Stimulated activated CD4-positive, alpha-beta T cell treated with anti-CD3 and anti-CD28 coated beads, Interleukin-4, amount 100 ng/mL, for 24 hours (primary cell): ENCODE measurements at places on chromosomes 5 and 9.

GRCh38 chr5:125612181-125612721, 811.0 kb upstream of the GRAMD2B start:
- DNase-seq = no peak

DNA sequence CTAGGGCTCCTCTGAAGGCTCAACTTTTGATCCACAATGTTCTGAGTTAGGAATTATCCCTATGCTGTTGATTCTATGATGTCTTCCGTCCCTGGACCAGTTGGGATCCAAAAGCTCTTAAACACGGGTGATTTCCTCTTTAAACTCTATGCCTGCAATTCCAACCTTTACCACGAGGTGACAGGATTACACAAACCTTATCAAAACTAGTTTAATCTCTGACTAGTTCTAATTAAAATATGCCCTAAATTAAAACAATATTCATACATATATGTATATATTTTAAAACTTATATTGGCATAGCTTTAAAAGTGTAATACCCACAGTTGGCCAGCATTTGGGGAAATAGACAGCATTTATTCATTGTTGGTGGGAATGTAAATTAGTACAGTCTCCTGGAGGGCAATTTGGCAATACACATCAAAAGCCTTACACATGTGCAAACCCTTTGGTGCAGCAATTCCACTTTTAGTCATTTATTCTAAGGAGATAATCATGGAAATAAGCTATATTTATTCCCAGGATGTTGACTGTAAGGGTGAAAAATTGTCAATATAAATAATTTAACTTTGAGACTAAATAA, 51.6 kb upstream of the PHYKPL start:
- no peak for DNase-seq

DNA sequence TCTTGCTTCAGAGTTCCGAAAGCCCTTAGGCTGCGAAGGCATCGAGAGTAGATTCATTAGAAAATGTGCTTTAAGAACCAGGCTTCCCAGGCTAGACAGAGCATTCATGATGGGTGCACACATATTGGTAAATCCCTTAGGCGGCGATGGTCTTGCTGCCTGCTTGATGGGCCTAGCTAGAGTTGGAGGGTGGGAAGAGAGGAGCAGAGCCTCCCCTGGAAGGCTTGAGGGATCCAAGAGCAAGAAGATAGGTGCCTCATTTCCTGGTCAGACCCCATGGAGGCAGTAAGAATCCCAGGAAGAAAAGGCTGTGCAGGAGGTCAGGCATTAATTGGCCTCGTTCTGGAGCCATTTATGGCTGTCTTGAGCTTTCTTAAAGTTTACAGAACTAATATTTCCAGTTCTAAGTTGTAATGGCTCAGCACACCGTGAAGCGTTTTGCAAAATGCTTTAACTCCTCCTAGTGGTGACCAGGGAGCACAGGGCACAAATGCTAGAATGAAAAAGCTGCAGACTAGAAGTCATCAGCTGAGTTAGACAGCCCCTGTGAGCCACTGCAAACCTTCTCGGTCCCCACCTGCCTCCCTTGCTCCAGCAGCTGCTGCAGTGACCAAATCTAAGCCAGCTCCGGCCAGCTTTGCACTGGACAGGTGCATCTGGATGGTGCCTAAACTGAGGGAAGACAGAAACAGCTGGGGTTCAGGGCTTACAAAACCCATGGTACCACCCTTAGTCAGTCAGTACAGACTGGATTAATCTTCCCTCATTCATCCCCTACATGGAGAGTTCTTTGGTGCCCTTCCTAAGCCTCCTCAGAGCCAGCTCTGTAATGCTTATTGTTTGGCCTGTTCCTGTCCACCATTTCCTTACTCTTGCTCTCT, 14.7 kb downstream of the SLC45A2 start:
- no peak for DNase-seq

DNA sequence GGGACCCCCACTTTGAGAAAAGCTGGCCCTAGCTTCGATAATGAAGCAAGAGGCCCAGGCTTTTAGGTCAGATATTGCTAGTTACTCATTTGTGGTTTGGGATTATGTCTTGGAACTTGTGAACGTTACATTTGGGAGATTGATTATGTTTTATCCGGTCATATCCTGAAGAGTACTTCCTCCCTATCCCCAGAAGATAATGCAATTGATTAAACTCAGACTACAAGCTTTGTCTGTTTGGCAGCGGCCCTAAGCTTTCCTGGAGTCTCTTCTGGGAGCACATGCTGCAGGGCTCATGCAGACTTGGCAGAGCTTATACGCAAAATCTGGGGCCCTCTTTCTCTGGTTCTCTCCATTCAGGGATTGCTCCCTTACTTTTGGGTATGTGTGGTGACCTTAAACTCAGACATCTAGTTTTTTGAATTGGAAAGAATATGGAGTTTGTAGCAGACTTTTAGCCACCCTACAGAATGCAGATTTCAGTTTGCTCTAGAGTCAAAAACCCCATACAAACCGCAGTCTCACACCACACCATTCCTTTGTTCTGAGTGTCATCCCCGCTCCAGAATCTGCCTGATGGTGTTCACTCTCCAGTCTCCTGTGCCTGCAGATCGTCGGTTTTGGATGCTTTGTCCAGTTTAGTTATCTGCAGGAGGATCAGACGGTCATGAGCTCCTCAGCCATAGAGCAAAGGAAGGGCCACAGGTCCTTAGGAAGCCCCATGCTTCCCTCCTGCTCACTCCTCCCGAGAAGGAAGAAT, 449.5 kb upstream of the TRPC7 start:
- no peak for DNase-seq

DNA sequence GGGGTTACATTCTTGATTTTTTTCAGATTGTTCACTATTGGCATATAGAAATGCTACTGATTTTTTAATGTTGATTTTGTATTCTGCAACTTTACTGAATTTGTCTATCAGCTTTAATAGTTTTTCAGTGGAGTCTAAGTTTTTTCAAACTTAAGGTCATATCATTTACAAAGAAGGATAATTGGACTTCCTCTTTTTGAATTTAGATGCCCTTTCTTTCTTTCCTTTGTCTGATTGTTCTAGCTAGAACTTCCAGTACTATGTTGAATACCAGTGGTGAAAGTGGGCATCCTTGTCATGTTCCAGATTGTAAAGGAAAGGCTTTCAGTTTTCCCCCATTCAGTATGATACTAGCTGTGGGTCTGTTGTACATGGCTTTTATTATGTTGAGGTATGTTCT, 49.3 kb downstream of the SREK1 start:
- no peak for DNase-seq

- no peak for DNase-seq
Observed at GRCh38 chr5:109413458-109413857, 3.7 kb upstream of the PJA2 start.
